ENCODE measurements at places on chromosomes 5 and 9.

GRCh38 chr5:179777456-179777855 is 16.3 kb upstream of the LTC4S start:
- DNase-seq = no peak

DNA sequence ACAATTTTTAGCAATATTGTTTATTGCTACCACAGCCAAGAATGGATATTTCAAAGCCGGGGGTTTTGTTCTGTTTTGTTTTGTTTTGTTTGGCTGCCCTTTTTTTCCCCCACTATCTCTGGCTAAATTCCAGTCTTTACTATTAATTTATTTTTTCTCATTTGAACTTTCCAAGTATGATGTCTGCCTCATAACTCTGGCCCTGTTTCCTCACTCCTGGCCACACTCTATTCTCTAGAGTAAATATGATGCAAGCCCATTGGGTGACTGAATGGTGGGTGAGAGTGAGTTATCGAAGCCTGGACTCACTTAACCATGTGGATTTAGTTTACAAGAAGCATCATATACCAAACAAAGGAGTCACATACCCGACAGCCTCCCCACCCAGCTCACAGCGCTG is 41.9 kb downstream of the WDR36 start:
- no peak for DNase-seq

DNA sequence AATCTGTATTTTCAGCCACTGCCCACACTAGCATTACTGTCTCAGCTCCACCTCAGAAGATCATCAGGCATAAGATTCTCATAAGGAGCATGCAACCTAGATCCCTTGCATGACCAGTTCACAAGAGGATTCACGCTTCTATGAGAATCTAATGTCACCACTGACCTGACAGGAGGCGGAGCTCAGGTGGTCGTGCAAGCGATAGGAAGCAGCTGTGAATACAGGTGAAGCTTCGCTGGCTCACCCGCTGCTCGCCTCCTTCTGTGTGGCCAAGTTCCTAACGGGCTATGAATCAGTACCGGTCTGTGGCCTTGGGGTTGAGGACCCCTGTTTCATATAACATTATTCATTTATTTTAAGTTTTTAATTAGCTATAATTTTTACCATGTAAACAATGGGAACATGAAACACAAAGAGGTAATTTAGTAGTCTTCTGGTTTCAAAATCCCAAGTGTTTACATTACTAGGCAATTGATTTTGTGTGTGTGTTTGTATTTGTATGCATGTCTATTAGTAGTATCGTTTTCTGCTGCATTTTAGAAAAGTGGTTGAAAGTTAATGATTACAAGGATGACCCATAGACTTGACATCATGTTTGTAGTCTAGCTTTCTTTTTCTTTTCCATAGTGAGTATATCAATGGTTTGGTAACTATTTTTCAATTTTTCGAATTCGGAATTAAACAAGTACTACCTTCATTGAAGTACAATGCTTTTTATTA is 159.4 kb downstream of the TENT4A start:
- DNase-seq = no peak

GRCh38 chr5:96088706-96089498 is 127.3 kb upstream of the ELL2 start:
- DNase-seq = no peak

GRCh38 chr5:172743112-172743959 is 27.7 kb downstream of the DUSP1 start:
- no peak for DNase-seq

DNA sequence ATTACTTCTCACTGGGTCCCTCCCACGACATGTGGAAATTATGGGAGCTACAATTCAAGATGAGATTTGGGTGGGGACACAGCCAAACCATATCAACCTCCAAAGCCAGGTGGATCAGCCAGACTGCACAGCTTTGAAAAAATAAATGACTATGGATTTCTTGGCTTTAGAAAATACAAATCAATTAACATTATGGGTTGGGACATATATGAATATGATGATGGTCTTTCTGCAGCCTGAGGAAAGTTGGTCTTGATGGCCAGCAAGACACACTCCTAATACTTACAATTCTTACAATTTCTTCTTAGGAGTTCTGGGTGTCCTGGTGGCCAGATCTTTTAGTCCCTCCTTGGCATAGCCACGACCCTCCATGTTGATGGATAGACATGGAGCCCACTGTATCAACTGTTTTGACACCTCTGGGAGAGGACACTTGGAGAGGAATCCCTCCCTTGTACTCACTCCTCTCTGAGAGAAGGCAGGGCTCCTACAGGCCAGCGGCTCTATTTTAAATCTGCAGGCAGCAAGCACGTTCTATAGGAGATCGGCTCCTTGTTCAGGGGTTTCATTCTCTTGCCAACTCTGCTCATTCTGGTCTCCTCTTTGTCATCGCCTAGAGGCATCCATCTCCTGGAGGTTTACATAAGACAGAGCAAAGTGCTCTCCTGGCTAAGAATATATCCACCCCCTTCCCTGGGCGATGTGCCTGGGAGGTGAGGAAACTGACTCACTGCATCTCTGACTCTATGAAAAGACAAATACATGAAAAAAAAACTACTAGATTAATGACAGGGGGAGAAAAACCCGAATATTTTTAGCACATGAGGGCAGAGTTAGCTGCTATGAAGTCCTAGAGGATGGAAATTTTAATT is 145.9 kb downstream of the CARTPT start:
- DNase-seq = no peak

- DNase-seq = no peak
Observed at GRCh38 chr9:71072587-71072986, 48.8 kb downstream of the TRPM3 start.

GRCh38 chr5:118793091-118793490 is 195.3 kb downstream of the DTWD2 start:
- no peak for DNase-seq

DNA sequence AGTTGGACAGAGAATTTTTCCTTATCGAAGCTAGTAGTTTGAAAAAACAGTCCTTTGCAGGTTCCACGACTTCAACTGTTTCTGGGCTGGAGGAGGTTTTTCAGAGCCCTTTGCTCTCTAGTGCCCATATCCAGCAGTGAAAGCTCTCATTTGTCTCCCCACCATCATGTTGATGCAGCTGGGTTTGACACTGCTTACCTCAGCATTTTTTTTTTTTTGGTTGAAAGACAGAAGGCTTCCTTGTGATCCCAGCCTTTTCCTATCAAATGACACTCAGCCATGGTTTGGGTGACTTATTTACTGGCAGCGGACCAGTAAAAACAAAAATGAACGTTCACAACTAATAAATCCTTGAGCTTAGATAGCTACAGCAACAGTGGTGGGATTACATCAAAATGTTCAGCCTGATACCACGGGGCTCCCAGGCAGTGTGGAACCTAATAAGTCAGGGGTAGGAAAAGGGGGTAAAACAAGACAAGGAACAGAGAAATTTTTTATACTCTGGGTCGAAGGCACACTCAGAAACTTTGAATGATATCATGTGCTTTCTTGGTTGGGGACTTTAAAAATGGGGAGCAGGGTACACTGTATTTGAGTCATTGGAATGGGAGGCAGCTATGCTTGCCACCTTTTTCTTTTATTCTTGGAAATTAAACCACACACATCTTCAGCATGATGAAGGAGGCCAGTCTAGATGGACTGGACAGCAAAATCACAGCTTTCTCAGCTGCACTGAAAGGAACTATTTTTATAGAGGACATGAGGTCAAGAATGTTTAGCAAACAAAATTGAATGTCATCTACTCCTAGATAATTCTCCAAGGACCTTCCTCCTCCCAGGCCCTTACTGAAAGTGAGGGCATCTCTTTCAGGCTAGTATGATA is 308.9 kb upstream of the MPDZ start:
- no peak for DNase-seq

- no peak for DNase-seq
Observed at GRCh38 chr5:150473673-150474358, 24.3 kb upstream of the RPS14 start.

- no peak for DNase-seq
Observed at GRCh38 chr5:78983601-78984438, 1.3 kb downstream of the ARSB start.

DNA sequence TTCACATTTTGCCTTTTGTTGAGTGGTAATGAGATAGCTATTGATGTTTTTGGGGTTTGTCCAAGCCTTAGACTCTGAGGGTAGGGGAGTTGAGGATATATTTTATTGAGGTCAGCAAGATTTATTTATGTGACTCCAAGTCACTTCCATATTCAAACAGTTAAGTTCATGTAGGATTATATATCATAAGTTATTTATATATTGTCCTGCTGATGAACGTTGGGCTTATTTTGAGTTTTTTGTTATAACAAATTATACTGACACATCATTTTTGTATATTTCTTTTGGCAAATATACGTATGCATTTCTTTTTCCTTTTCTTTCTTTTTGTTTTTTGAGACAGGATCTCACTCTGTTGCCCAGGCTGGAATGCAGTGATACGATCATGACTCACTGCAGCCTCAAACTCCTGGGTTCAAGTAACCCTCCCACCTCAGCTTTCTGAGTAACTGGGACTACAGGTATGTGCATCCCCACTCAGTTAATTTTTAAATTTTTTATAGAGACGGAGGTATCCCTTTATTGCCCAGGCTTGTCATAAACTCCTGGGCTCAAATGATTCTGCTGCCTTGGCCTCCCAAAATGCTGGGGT is 23.5 kb upstream of the IL12B start:
- no peak for DNase-seq

DNA sequence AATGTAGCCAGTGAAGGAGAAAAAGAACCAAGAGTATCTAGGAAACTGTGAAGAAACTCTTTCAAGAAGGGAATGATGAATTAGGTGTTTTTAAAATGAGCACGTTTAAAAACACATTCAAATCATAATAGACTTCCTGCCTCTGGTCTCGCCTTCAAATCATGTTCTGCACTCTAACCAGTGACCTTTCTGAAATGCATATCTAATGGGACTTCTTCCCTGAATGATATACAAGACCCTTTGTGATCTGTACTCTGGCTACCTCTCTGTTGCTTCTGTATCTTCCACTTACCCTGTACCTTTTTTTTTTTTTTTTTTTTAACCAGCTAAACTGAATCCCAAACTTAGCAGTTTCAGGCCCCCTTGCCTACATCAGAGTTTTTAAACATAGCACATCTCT is 19.5 kb downstream of the SRFBP1 start:
- no peak for DNase-seq

DNA sequence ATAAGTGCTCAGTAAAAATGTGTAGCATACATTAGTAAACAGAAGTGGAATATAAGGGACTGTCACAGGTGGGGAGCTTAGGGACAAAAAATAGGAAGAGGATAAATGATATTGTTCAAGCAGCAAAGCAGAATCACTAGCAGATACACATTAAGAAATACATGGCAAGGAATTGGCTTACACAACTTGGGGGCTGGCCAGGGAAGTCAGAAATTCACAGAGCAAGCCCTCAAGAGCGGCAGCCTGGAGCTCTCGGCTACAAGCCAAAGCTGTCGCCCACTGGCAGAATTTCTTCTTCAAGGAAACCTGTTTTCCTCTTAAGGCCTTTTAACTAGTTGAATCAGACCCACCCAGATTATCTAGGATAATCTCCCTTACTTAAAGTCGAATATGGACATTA is 73.0 kb upstream of the SMIM23 start:
- no peak for DNase-seq

DNA sequence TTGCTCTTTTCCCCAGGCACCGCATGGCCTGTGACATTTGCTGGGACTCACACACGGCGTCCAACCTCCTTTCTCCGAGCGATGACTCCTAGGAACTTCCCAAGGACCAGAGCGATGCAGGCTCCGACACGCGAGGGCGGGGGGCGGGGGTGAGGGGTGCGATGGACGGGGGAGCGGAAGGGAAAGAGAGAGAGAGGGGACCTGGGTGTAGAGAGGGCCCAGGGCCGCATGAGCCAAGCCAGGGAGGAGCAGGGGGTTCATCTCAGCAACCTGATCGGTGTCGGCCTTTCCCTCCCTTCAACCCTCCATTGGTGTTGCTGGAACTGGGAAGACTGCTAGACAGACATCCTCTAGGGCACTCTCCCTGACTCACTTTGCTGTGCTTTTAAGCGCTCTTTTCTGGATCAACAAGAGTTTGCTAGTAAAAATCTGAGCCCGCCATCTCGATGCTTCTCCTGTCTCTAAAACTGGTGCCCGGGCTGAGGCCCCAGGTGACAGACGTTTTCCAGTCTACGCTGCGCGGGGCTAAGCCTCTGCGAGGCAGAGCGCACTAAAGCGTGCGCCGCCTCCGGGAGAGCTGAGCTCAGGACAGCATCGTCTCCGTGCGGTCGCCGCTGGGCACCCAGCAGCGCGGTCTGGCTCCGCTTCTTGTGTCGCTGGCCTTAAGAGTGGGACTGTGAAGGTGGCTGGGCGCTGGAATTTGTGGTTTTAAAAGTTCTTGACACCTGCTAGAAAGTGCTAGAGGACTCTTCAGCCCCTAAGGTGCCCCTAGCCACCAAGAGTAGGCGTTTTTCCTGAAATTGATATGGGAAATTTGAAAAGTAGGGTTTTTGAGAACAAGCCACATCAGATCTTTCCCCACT is 1.0 kb upstream of the TSLP start:
- DNase-seq = peak; percentile 30

DNA sequence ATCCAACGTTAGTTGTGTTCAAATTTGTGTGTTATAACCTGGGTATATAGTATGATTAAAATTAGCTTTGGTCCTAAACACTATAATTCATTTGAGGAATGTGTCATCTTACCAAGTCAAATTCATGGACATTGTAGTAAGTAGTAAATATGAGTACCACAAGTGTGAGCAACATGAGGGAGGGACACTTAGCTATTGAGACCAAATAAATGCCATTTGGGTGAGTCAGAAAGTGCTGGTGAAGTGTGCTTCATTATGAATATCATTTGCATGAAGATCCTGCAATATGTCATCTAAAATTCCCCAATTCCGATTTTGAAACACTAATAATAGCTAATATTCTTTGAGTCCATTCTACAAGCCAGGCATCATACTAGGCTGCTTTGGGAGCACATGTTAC is 336.7 kb upstream of the KIF2A start:
- no peak for DNase-seq

DNA sequence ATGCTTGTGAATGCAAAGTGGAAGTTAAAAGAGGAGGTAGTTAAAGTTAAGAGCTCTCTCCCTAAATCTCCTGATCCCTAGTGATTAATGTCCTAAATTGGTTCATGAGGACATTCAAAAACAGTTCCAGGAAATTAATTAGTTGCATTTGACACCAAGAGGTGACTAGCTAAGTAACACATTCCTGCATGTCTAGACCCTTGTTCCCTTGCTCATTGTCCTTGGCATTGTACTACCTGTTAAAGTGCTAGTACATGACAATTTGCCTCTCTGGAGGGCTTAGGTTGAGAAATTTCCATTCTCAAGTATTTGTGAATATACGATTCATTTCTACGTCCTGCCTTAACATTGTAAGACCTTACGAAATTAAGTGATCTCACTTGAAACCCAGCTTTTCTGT is 278.6 kb upstream of the CDH10 start:
- DNase-seq = no peak

- DNase-seq = no peak
Observed at GRCh38 chr5:121315786-121316185, 535.9 kb upstream of the FTMT start.
